Stimulated activated CD8-positive, alpha-beta memory T cell treated with anti-CD3 and anti-CD28 coated beads, Interleukin-15, amount 100 ng/mL, for 24 hours (primary cell): ENCODE measurements at places on chromosomes 7 and 10.

- no peak for DNase-seq
Measured at GRCh38 chr7:150451833-150452461, 1.5 kb downstream of the GIMAP8 start.

DNA sequence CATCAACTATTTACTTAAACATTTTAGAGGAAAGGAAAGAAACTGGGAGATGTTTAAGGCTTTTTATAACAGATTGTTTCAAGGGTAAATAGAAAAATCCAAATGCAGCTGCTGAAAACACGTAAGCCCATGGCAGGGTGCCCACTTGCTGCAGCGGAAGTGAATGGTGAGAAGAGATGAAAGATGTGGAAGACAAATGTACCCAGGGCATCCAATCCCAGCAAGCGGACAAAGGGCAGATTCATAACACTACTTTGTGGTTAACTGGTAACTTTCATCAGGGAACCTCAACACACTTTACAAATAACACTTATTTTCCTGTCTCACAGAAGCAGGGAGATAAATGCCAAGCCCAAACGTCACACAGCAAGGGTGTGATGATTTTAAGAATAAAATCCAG, 358.4 kb downstream of the KCNMA1 start:
- DNase-seq: no peak

GRCh38 chr7:137579913-137580640, 236.5 kb upstream of the PTN start:
- no peak for DNase-seq

GRCh38 chr7:112547916-112548315, 67.1 kb downstream of the LSMEM1 start:
- DNase-seq: no peak

DNA sequence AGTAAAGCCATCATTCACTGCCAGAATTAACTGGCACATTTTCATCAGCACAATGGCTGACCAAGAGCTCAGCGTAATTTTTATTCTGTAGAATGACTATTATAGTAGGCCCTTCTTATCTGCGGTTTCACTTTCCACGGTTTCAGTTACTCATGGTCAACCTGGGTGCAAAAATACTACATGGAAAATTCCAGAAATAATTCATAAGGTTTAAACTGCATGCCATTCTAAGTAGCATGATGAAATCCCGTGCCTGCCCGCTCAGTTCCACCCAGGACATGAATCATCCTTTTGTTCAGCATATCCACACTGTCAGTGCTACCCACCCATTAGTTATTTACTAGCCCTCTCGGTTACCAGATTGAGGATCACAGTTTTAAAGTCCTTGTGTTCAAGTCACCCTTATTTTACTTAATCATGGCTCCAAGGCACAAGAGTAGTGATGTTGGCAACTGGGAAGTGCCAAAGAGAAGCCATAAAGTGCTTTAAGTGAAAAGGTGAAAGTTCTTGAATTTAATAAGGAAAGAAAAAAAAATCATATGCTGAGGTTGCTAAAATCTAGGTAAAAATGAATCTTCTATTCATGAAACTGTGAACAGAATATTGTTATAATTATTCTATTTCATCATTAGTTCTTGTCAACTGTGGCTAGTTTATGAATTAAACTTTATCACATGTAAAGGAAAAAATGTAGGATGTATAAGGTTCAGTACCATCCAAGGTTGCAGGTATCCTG, 204.9 kb downstream of the DOCK4 start:
- no peak for DNase-seq
